ENCODE measurements at places on chromosomes 5 and 9.

DNA sequence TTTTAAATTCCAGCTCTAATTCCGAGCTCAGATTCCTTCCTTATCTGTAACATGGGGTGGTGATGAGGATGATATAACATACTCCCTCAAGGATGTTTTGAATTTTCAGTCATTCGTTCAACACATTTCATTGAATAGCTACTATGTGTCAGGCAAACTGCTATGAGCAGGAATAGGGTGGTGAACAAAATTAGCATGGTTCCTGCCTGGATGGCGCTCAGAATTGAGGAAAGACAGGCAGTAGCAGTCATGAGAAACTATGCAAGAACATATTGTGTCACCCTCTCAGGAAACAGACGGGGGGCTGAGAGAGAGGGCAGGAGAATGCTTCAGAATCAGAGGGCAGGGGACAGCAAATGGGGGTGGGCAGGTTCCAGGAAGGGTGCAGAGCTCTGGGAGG lies 265.2 kb downstream of the NSG2 start:
- peaks cover 6% of the 10 kb centered on the region for H3K4me1 ChIP-seq
- peak overlapping the region; percentile 1 for H3K4me3 ChIP-seq
- no peak for DNase-seq
- peaks cover 58% of the 10 kb centered on the region for H3K27me3 ChIP-seq
- peaks cover 8% of the 10 kb centered on the region for H3K36me3 ChIP-seq
- no peak overlapping the region for H3K27ac ChIP-seq

DNA sequence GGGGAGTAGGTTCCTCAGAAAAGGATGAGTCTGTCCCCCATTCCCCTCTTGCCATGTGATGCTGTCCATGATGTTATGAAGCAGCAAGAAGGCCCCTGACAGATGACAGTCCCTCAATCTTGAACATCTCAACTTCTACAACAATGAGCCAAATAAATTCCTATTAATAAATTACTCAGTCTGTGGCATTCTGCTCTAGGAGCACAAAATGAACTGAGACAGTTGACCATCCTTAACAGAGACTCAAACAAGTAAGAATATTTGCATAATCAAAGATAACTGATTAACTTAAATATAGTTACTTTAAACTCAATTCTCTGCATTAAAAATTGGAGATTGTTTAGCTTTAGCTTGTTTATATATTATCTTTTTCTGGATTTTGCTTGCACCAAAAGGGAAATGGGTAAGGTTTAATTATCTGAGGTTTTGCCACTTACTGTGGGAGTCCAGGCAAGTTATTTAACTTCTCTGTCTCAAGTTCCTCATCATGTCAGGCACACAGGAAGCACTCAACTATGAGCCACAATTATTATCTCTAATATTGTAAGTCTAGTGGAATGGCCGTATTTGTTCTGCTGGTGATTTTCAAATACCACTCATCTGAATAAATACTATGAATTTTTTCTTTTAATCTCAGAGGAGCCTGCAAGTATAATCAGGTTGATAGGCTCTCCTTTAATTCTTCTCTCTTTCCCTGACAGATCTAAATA lies 162.9 kb downstream of the TSSK1B start:
- peaks cover 22% of the 10 kb centered on the region for H3K27me3 ChIP-seq
- no peaks in the 10 kb centered on the region for H3K36me3 ChIP-seq
- DNase-seq: no peak
- no peak overlapping the region for H3K27ac ChIP-seq
- no peaks in the 10 kb centered on the region for H3K4me1 ChIP-seq

GRCh38 chr5:40841068-40841805 lies at the start of gene CARD6:
Gene CARD6 (plus strand): TSS chr5:40841367. CDS start chr5:40841383, 16 bp downstream.
- peaks cover 5% of the 10 kb centered on the region for H3K27me3 ChIP-seq
- peaks cover 9% of the 10 kb centered on the region for H3K36me3 ChIP-seq
- peaks cover 12% of the 10 kb centered on the region for H3K4me1 ChIP-seq
- H3K4me3 ChIP-seq: peak within 1 kb of the TSS; percentile 93
- DNase-seq: peak; percentile 31

GRCh38 chr9:36997414-36997813 lies 36.7 kb downstream of the PAX5 start:
- H3K4me3 ChIP-seq: peak overlapping the region; percentile 87
- peaks cover 30% of the 10 kb centered on the region for H3K36me3 ChIP-seq
- H3K27me3 ChIP-seq: no peaks in the 10 kb centered on the region
- peaks cover 95% of the 10 kb centered on the region for H3K4me1 ChIP-seq
- DNase-seq: no peak

DNA sequence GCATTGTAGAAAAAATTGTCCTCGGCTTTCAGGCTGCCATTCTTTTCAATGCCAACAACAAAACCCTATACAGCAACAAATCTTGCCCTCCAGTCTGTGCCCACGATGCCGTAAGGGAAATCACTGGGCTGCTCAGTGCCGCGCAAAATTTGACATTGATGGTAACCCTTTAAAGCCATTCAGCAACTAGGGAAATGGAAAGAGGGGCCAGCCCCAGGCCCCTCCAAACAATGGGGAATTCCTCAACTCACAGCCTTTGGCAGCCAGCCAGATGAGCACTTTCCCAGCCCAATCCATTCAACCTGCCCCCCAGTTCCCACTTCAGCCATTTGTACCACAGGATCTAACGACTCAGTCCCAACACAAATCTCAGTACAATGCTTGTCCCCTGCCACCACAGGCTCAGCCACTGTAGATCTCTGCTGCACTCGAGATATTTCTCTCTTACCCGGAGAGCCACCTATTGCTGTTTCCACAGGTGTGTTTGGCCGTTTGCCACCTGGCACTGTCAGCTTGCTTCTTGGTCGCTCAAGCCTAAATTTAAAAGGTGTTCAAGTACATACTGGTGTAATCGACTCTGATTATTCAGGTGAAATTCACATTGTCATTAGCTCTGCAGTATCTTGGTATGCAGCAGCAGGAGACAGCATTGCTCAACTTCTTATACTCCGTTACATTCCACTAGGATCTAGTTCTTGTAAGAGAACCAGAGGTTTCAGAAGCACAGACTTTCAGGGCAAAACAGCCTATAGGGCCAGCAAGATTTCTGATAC lies 103.3 kb downstream of the SYK start:
- H3K4me1 ChIP-seq: peaks cover 21% of the 10 kb centered on the region
- peaks cover 10% of the 10 kb centered on the region for H3K36me3 ChIP-seq
- H3K4me3 ChIP-seq: no peak overlapping the region
- no peak for DNase-seq
- no peaks in the 10 kb centered on the region for H3K27me3 ChIP-seq

DNA sequence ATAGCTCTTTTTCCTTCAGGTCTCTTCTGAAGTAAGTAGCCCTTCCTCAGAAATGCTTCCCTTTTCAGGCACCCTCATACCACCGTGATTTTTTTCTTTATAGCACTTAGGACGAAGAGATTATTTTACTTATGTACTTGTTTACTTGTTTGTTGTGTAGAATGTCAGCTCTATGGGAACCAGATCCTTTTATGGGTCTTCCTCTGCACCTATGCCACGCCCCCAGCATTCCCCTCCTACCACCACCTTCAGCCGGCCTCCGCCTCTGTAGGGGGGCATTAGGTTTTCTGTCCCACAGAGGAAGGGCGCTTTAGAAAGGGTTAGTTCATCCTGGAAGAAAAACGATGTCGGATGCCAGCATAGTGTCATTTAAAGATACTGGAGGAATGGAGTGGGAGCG lies 1.8 kb downstream of the CDKN2B-AS1 start:
- peak overlapping the region; percentile 39 for H3K27ac ChIP-seq
- peak overlapping the region; percentile 98 for H3K4me3 ChIP-seq

GRCh38 chr9:136233868-136234267 lies 11.7 kb downstream of the QSOX2 start:
- peaks cover 24% of the 10 kb centered on the region for H3K36me3 ChIP-seq
- peak overlapping the region; percentile 41 for H3K27ac ChIP-seq
- peak overlapping the region; percentile 15 for H3K4me3 ChIP-seq
- peaks cover 81% of the 10 kb centered on the region for H3K4me1 ChIP-seq
- no peaks in the 10 kb centered on the region for H3K27me3 ChIP-seq

GRCh38 chr5:173618927-173619519 lies 2.6 kb upstream of the BOD1 start:
- H3K4me1 ChIP-seq: peaks cover 13% of the 10 kb centered on the region
- H3K36me3 ChIP-seq: no peaks in the 10 kb centered on the region
- DNase-seq: peak; percentile 59
- no peak overlapping the region for H3K4me3 ChIP-seq

GRCh38 chr5:61132559-61132958 lies 29.7 kb downstream of the SMIM15 start:
- H3K27ac ChIP-seq: no peak overlapping the region
- no peaks in the 10 kb centered on the region for H3K4me1 ChIP-seq
- no peak for DNase-seq
- no peaks in the 10 kb centered on the region for H3K27me3 ChIP-seq
- H3K36me3 ChIP-seq: no peaks in the 10 kb centered on the region

GRCh38 chr5:34580983-34581382 lies 75.1 kb upstream of the RAI14 start:
- H3K4me1 ChIP-seq: no peaks in the 10 kb centered on the region
- no peak for DNase-seq
- peaks cover 3% of the 10 kb centered on the region for H3K27me3 ChIP-seq
- H3K36me3 ChIP-seq: no peaks in the 10 kb centered on the region
- H3K4me3 ChIP-seq: no peak overlapping the region
- H3K27ac ChIP-seq: no peak overlapping the region

Data from naive B cell (primary cell).